ENCODE measurements at places on chromosomes 4 and X.

- no peak for DNase-seq
These were observed 1.7 kb downstream of the TSPAN7 start for GRCh38 chrX:38563030-38563429.

- no peak for DNase-seq
These were observed 38.0 kb downstream of the RAB28 start for GRCh38 chr4:13445841-13446790.

- no peak for DNase-seq
These were observed 1.2 kb downstream of the ENPP6 start for GRCh38 chr4:184216515-184216914.

DNA sequence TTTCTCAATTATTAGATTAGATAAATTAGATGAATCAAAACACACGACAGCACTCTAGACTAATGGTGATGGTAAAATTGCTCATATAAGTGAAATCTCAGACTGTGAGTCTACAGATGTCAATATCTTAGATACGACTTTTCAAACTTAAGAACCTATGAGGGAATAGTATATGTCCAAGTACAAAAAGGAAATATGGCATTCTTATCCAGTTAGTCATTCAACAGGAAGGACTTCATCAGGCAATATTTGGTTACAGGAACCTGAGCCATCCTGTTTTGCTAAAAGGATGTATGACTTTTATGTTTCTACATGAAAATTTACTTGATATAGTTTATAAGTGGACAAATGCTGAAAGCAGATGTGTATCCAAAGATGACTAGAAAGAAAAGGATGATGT, 107.0 kb downstream of the CT47B1 start:
- no peak for DNase-seq

DNA sequence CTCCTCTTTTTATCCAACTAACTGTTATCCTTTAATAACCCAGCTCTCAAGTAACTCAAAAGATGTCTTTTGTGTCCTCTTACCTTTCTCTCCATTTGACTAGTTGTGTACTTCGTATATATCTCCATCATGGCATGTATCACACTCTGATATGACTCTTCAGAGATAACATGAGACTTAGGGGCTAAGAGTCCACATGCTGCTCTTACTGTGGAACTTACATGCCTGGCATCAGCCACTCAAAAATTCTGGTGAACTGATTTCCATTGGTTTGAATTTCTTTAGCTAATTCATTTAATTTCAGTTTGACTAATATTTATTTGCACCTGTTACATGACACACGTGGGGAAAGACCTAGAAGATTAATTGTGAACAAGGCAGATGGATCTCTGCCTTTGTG, 317.3 kb downstream of the HS3ST1 start:
- DNase-seq = no peak

DNA sequence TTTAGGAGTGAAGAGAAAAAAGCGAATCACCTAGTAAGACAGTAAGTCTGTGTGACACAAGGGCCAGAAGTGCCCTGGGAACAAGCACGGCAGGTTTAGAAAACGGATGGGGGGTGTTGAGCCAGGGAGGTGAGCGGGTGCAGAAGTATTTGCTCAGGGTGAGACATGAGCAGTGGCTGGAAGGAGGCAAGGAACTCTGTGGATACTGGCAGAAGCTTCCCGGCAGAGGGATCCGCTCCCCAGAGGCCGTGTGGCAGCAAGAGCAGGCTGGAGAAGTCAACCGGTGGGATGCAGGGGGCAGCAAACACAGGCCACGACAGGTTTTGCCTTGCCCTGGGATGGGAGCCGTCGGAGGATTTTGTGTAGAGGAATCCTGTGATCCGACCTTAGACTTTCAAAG, 2.3 kb upstream of the UVSSA start:
- no peak for DNase-seq

GRCh38 chr4:105808750-105809041, 86.6 kb upstream of the NPNT start:
- no peak for DNase-seq

- DNase-seq = no peak
These were observed 128.7 kb downstream of the MGST2 start for GRCh38 chr4:139794158-139794954.

- no peak for DNase-seq
These were observed 5.6 kb downstream of the GAK start for GRCh38 chr4:926538-926937.
